ENCODE measurements at places on chromosomes 1 and 21. TPM values are rescaled to one million over a fixed set of nuclear protein-coding genes. Genes with fewer than 3 reads are reported as not detected.

GRCh38 chr1:238898856-238899255 is 487.5 kb upstream of the CHRM3 start:
- DNase-seq: no peak

GRCh38 chr1:24018611-24019580 is 38.8 kb upstream of the SRSF10 start:
- peak; percentile 96 for DNase-seq

Gene OLIG2
- total RNA-seq: not detected

Gene TFF2
- total RNA-seq: not detected

Gene HRNR
- total RNA-seq: not detected

Gene PRAMEF15
- total RNA-seq: not detected

GRCh38 chr1:171252482-171252881 is 4.2 kb downstream of the FMO1 start:
- no peak for DNase-seq

DNA sequence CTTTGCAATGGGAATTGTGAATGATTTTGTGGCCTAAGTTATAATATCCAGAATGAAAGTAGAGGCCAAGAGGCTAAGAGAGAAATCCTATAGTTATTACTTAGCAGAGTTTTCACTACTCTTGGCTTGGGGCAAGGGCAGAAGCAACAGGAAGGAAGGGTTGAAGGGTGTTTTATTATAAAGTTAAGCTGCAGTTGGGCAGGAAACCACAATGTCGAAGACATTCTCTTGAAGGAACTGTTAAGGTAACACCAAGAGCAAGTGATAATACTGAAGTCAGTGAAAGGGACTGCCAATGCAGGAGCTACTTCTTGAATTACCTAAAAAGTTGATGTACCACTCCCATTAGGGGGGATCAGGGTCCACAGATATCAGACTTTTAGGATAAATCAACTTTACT is 8.3 kb downstream of the XCL2 start:
- DNase-seq: no peak

GRCh38 chr1:99646868-99647267 is 955 bp downstream of the PALMD start:
- no peak for DNase-seq

Gene SLC1A7
- not detected for total RNA-seq

Gene TCP10L
- total RNA-seq: not detected

Gene ADAMTSL4
- total RNA-seq: 1.3 TPM

GRCh38 chr1:209672705-209673630 is 2.2 kb upstream of the G0S2 start:
- DNase-seq: no peak

- no peak for DNase-seq
Observed at GRCh38 chr1:8597455-8597854, 220.0 kb downstream of the RERE start.

- no peak for DNase-seq
Observed at GRCh38 chr1:240691909-240692705, 80.2 kb upstream of the GREM2 start.

Gene DNASE2B
- total RNA-seq: not detected

Gene OR2T35
- total RNA-seq: not detected

DNA sequence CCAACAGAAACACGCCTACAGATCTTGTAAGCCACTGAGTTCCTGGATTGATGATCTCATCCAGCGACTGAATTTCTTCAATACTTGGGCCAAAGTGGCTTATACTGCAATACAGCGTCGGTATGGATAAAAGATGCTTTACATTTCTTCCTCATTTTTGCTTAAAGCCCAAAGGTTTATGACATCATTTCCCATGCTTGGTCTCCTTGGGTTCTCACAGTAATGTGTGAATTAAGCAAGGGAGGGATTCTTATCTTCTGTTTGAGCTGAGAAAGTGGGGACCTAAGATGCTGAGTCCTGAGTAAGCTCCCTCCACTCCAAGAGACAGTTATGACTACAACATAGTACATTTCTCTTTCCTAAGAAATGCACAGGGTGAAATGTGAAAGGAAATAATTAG is 39.5 kb downstream of the LBR start:
- DNase-seq: no peak

- no peak for DNase-seq
Observed at GRCh38 chr1:212457740-212458338, 25.1 kb downstream of the NENF start.

DNA sequence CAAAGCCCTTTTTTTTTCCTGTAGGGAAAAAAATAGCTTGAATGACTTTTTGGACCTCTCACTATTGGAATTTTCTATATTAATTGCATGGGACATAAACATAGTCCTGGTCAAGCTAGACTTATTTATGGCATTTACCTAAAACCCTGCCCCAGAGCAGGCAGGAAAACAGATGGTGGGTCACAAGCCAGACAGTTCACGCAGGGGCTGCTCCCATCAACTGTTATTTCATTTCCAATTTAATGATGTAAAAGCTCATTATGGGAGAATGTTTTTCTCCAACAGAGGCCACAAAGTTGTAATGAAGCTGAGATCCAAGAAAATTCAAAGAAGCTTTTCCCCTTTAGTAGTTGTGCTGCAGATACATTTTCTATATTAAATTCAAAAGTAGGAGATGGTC is 99.2 kb downstream of the SGIP1 start:
- no peak for DNase-seq

DNA sequence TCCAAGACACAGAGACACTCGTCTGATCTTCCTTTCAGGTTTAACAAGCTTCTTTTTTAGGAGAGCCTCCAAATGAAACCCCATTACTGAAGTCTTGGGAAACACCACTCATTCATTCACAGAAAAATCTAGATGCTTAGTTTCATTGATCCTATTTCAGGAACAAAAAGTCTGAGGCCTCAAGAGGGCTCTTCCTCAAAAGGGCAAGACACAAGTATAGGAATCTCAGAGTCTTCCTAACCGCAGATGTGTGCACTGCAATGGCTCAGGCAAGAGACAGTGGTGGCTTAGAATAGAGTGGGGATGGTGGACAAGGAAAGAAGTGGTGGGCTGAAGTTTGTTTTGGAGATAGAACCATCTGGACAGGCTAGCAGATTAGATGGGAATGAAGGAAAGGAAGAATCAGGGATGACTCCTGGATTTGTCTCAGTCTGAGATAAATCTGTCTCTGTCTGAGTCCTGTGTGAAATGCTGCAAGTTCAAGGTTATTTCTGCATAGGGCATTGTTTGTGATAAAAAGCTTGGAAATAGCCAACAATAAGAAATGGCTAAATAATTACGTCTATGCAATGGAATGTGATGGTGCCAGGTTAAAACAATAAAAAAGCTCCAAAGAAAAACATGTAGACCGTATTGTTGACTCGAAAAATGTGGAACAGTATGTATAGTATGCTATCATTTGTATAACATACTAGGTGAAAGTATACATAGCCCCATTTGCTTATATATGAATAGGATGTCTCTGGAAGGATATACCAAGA is 8.9 kb upstream of the CTSE start:
- peak; percentile 56 for DNase-seq

Gene GCSAML
- total RNA-seq: not detected

DNA sequence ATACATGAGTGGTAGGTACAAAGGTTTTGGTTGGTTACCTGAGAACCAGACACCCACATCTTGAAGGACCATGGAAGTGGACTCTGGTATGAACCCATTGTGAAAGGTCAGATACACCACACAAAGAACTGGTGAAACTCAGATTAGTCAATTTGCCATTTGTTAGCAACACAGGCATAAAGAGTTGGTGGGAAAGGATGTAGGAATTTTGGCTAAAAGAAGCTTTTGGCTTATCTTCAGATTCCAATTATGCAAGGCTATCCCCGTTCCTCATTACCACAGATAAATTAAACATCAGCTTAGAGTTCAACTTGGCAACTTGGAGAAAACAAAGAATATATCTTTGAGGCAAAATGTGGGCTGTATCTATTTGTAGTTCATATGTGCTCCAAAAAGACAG is 87.0 kb upstream of the IRF2BP2 start:
- DNase-seq: no peak

GRCh38 chr1:32764826-32765569 is 52.2 kb downstream of the YARS1 start:
- DNase-seq: no peak

GRCh38 chr21:45335761-45336534 is 48.3 kb upstream of the POFUT2 start:
- no peak for DNase-seq

Gene LCE6A
- not detected for total RNA-seq

Measured in glomerular endothelial cell (primary cell).